Stimulated activated CD8-positive, alpha-beta memory T cell treated with anti-CD3 and anti-CD28 coated beads, Interleukin-4, amount 100 ng/mL, for 48 hours (primary cell): ENCODE measurements at places on chromosomes 4 and X.

DNA sequence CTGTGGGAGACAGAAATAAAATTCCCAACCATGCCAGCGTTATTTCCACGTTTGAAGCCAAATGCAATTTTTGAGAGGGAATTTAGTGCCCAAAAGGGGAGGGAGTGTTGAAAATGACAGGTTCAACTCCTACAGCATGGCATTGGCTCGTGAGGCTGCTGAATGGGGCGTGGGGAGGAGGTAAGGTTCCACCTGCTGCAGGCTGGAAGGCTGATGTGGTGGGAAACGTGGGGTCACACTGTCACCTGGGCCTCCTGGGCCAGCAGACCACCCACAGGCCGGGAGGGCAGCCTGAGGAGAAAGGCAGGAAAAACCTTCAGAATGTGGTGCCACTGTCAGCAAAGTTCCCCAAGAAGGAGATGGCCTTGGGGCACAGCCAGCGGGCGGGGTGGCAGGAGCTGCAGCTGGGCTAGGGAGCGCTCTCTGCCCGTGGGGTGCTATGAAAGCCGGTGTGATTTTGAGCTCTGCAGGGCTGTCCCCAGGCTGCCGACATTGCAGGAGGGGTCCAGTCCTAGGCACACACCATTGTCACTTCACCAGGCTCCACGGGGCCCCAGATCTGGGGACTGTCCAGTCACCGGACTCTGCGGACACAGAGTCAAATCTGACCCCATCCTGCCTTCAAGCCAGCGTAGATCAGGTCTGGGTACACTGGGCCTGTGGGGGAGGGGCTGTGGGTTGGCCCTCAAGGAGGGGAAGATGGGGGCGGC is 19.6 kb downstream of the MSANTD1 start:
- DNase-seq, result peak; percentile 16

DNA sequence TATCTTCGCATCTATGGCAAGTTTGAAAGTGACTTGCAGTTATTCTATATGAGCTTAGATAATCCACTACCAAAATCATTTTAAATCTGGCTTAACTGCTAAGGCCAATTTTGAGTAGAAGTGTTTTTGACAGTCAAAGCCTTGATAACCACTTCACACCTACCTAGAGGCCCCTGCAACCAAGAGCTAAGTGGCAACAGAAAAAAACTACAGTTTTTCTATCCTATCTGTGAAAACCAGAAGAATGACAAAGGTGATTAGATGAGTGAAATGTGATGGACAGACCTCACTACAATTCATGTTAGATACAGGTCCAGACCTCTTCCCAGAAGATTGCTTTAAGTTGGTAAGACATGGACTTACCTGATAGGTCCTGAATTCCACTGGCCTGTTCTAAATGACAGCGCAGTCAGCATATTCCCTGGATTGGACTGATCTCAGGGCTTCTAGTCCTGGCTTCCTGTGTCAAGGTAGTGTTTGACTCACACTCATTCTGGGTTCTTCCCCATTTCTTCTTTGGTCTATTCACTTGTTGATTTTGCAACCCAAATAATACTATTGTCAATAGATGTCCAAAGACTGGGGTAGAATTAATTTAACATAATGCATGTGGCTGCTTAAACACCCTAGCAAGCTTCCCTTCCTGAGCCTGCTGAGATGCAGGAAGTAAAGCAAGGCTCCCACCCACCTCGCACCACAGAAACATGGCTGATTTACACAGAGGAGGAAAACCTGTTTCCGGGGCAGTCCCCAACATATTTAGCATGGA is 65.1 kb downstream of the PPP3CA start:
- peak; percentile 42 for DNase-seq

DNA sequence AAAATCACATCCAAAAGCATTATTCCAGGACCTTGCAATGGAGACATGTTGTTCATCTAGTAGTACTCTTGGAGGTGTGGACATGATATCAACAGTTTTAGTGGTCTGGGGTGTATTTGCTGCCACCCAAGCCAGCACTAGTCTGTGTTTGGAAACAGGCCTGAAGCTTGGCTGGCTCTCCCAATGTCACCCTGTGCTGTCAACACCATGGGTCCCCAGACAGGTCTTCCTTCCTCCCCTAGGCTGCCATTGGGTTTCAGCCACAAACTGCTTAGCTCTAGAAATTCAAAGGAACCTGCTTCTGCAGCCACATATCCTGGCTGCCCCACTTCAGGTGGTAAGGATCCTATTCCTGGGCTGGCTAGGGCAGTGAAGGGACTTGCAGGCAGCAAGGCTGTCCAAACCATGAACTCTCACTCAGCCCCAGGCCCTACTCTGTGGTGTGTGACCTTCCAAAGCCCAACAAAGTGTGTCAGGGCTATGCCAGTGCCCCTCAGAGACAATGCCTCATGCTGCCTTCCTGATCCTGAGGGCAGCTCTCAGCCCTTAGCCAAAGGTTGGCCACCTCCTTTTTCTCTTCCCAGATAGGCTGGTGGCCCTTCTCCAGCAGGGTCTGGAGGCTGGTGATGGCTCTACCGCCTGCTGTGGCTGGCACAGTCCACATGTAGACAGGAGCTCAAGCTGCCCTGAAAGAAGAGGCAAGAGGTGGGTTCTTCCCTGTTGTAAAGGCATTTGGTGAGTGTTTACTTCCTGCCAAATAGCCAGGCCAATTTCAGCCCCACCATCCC is 18.3 kb downstream of the AMER1 start:
- no peak for DNase-seq

DNA sequence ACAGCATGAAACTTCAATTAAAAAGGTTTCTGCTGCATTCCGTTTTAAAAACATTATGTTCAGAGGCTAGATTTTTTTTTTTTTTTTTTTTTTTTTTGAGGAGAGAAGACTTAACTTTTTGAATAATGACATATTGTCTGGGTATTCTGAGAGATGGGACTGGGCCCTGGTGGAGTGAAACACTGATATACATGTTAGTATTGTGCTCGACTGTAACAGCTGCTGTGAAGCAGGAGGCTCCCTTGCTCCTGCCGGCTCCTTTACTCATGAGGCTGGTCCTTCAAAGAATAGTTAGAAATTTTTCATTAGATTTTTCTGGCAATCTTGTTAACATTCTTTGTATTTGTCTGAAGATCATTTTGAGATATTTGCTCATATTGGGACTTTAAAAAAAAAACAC is 73.3 kb downstream of the TMEM131L start:
- no peak for DNase-seq

- no peak for DNase-seq
Observed at GRCh38 chrX:39356119-39356807, 555.0 kb downstream of the MID1IP1 start.

DNA sequence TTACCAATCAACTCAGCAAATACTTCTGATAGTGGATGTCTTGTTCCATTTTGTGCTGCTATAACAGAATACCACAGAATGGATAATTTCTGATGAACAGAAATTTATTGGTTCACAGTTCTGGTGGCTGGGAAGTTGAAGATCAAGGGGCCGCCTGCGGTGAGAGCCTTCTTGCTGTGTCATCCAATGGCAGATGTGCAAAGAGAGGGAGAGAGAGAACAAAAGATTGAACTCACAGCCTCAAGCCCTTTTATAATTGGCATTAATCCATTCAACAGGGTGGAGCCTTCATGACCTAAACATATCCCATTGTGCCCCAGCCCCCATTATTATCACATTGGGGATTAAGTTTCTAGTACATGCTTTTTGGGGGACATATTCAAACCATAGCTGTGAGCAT is 86.1 kb downstream of the ADGRG4 start:
- no peak for DNase-seq

DNA sequence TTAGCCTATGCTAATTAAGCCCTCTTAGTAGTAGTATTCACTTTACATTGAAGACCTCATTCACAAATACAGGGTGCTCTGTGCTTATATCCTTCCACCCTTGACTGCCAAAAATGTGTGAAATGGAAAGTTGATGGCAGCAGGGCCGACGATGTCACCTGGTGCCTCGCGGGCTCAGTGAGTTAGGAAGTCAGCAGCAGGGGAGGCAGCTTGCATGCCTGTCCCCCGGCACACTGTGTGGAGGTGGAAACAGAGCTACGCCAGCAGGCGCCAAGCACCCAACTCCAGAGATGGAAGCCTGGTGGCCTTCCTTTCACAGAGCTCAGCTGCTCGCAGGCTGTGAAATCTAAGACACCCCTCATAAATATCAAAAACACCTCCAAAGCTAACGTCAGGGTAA is 8.4 kb downstream of the MSL3 start:
- DNase-seq, result no peak
